CD4-positive, alpha-beta T cell treated with Interleukin-10 for 1 hour (primary cell): ENCODE measurements at places on chromosomes 11 and 22.

GRCh38 chr11:10295064-10295901 lies 1.3 kb upstream of the SBF2 start:
- no peak for DNase-seq

DNA sequence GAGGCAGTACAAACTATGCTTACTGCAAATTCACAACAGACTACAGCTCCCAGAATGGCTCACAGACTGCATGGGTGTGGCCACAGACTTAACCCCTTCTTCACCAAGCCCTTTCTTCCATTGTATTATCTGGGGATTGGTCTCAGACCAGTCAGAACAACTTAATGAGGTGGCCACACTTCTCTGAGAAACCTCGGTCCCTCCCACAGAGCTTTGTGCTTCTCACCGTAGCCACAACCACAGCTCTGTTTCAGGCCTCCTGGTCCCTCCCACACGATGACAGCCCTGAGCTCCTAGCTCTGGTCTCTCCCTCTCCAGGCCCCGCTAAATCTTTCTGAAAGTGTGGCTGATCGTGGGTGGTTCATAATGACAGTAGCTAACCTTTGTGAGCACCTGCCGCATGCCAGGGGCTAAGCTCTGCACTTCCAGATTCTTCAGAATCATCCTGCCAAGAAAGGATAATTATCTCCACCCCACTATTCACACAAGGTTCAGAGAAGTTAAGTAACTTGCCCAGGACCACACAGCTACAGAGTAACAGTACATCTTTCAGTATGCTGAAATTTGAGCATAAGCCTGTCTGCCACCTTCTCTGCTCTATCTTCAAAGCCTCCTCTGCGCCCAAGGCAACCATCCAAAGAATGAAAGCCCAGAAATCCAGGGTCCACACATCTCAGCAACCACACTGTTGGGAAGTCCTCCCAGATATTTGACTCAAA lies 5.4 kb downstream of the PDE2A start:
- DNase-seq: no peak

- no peak for DNase-seq
Observed at GRCh38 chr11:36454941-36455631, 55.0 kb downstream of the TRAF6 start.

DNA sequence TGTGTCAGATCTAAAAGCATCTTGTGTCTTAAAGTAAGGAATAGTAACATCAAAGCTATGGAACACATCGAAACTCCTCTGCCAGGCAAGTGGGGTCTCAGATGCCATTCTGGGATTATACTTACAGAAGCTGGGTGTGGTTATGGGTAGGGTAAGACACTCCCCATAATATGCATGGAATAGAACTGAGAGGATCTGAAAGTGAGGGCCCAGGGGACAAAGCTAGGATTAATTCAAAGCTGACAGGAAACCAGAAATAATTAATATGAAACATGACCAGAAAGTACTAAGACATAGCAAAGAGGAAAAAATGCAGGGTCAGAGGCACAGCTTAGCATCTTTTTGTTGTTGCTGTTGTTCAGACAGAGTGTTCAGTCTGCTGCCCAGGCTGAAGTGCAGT lies 40.2 kb upstream of the EED start:
- DNase-seq: no peak

- DNase-seq: no peak
Observed at GRCh38 chr11:96744697-96745096, 354.9 kb downstream of the JRKL start.

DNA sequence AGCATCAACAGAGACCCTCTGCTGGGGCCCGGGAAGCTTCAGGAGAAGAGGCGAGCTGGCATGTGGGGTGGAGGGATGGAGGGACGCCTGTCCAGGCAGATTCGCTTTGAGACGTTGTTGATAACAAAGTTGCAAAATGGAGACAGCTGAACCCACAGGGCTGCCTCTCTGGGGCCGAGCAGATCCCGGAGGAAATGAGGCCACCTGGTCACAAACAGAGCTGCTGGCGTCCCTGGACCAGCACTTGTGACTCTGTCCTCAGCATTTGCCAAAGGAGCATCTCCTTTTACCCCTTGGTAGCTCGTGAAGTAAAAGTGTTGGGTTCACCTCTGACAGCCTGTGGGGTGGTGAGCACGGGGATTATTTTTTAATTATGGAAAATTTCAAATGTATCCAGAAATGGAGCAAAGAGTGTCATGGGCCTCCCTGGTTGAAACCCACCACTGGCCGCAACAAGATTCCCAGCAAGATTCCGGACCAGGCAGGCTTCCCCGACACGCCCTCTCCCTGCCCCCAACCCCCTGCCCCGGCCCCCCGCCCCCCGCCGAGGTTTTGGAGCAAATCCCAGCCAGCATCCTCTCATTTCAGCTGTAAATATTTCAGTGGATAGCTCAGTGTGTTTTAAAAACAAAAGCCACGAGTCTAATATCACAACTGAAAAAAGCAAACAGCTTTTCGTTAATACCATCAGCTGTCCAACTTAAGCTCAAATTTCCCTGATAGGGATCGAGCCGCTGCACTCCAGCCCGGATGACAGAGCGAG lies 20.3 kb downstream of the GRAMD4 start:
- DNase-seq: no peak

GRCh38 chr11:8002676-8003075 lies 15.5 kb downstream of the EIF3F start:
- no peak for DNase-seq

DNA sequence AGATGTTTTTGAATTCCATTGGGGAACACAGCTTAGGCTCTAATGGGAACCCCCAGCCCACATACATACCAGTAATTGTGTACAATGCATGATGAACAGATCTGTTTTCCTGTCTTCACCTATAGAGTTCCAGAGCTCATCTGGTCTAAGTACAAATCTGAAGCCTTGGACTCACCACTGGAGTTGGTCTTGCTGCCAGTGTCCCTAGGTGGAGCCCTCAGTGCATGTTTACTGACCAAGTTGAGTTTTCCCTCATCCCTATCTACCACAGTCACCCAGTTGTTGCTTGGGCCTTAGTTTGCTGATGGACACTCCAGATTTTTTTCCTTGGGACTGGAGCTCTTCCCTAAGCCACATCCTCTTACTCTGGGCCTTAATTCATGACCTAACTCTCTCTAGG lies 159.2 kb upstream of the DDI1 start:
- no peak for DNase-seq
